ENCODE measurements at places on chromosomes 13 and 19.
A peak's percentile ranks its signal among the peaks of the same experiment; 100 is the strongest.

GRCh38 chr13:95642028-95642621 lies 2.4 kb downstream of the DZIP1 start:
- no peak for DNase-seq

GRCh38 chr13:77329133-77329910 lies 2.4 kb upstream of the MYCBP2 start:
- DNase-seq = peak; percentile 86

- no peak for DNase-seq
Measured at GRCh38 chr13:98447881-98448641, 128.8 kb downstream of the STK24 start.

- no peak for DNase-seq
Measured at GRCh38 chr19:6576869-6577475, 14.0 kb downstream of the CD70 start.

DNA sequence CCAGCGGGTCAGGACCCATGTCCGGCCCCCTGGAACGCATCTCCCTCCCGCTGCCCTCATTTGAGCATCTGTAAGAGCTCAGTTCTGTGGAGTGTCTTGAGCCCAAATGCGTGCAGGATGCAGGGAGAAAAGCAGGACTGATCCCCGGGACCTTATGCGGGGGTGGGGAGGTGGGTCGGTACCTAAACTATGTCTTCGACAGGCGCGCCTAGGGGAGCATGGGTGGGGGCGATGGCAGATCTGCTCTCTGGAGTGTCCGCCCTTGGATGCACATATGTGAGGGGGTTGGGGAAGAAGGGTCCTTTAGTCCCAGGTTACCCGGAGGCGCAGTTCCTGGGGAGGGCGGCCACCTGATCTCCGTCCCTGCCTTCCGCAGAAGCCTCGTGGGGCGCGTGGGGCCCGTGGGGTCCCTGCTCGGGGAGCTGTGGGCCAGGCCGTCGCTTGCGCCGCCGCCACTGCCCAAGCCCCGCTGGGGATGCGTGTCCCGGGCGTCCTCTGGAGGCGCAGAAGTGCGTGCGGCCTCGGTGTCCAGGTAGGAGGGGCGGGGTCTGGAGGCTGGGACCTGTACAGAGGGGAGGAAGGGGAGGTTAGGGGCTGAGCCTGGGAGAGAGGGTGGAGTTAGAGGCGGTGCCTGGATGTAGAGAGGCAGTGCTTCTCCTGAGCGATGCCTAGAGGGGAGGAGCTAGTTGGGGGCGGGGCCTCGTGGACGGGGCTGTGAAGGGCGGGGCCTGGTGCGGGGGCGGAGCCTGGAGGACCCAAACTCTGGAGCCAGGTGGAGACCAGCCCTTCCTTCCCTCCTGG lies 2.9 kb downstream of the CILP2 start:
- peak; percentile 90 for DNase-seq

- no peak for DNase-seq
Measured at GRCh38 chr13:107339209-107339608, 771.3 kb upstream of the ARGLU1 start.

DNA sequence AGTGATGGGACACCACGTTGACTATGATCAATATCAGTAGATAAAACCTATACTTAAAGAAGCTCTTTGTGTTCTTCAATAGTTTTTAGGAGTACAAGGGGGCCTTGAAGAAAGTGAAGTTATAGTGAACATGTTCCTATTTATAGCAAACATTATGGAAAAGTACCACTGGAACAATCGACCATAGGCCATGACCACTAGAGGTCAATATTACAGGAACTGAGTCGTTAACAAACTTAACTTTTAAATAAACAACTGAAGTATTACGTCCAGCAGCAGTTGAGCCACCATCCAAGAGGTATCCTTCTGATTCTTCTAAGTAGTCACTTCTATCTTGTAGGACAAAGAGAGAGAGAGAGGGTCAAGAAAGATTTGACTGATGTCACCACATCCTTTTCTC lies 391.0 kb upstream of the SLITRK5 start:
- no peak for DNase-seq

Measured in germinal center (tissue), 1 donor.